ENCODE measurements at places on chromosomes 11 and 22. TPM values are rescaled to one million over a fixed set of nuclear protein-coding genes. Genes with fewer than 3 reads are reported as not detected.

Gene NLRP14
- not detected for total RNA-seq

Gene CD151
- 93.4 TPM for total RNA-seq

Gene OR10S1
- total RNA-seq: not detected

Gene GPHA2
- 0.97 TPM for total RNA-seq

Gene SCN4B
- total RNA-seq: 2.8 TPM

Gene MIOX
- 0.30 TPM for total RNA-seq

Gene APOL1
- total RNA-seq: not detected

Gene MUC15
- total RNA-seq: not detected

Gene ART1
- not detected for total RNA-seq

Gene FAT3
- 24.4 TPM for total RNA-seq

Gene HBE1
- not detected for total RNA-seq

Gene KDM4E
- total RNA-seq: not detected

DNA sequence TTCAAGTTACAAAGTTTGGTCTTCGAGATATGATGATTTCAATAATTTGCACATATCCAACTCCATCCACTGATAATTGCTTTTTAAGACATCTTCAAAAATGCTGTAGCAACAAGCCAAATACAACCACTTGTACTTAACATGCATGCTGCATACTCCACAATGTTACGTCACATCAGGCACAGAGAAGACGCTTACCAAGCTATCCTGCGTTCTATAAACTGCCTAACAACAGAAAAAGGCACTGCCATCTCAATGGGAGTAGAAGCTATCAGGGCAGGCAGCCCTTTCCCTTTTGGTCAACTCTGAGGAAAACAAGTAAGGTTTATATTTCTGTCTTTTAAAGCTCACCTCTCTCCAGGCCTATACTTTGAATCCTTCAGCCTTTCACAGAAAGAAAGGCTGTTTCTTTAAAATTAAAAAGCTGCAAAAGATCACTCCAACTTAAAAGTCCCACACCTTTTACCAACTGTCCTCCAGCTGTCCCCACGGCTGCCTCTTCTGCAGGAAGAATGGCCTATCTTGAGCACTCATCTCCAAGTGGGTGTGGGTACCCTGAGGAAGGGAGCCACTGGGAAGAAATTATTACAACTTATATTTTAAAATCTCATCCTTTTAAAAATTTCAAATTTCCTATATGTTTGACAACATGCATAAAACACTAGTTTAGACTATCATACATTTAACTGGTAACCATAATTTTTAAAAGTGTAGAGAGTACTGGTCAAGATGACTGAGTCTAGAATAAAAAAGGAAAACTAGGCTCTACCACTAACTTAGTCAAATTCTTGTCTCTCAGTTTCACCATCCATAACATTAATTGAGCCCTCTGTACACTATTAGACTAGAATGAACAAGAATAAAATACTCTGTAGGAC, 14.5 kb downstream of the PHF21A start:
- H3K4me1 ChIP-seq: peaks cover 8% of the 10 kb centered on the region
- H3K4me3 ChIP-seq: no peak overlapping the region
- no peak for DNase-seq
- H3K36me3 ChIP-seq: no peaks in the 10 kb centered on the region

- H3K4me1 ChIP-seq: no peaks in the 10 kb centered on the region
- no peaks in the 10 kb centered on the region for H3K36me3 ChIP-seq
- no peaks in the 10 kb centered on the region for H3K27me3 ChIP-seq
- H3K4me3 ChIP-seq: no peak overlapping the region
Measured at GRCh38 chr11:64874308-64875240, 3.8 kb downstream of the EHD1 start.

- no peaks in the 10 kb centered on the region for H3K36me3 ChIP-seq
- no peaks in the 10 kb centered on the region for H3K27me3 ChIP-seq
- H3K27ac ChIP-seq: no peak overlapping the region
- H3K4me1 ChIP-seq: peaks cover 10% of the 10 kb centered on the region
- no peak overlapping the region for H3K4me3 ChIP-seq
Measured at GRCh38 chr11:93122535-93123235, 75.1 kb downstream of the SLC36A4 start.

- no peaks in the 10 kb centered on the region for H3K27me3 ChIP-seq
- H3K4me1 ChIP-seq: no peaks in the 10 kb centered on the region
- DNase-seq: no peak
Measured at GRCh38 chr11:16787035-16787742, 48.7 kb downstream of the C11orf58 start.

DNA sequence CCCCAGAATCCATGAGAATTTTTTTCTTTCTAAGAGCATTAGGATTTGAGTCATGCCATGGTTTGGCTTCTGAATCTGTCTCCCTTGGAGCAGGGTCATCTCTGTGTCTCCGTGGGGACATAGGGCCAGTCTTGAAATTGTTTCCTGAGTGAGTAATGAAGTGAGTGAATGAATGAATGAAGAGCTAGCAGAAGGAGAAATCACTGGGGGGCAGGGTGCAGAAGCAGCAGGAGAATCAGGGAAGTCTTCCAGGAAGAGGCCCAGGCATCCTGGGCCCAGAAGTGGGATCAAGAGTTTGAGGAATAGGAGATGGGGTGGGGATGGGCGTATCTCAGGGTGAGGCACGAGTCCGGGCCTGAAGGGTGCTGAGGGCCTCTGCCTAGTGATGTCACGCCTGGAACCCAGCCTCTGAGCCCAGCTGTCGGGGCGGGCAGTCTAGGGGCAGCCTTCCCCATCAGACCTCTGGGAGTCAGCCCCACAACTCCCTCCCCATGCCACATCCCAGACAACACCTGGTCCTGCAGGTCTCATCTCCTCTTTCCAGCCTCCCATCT, 12.5 kb upstream of the MGAT3 start:
- no peak for DNase-seq
- no peaks in the 10 kb centered on the region for H3K27me3 ChIP-seq
- H3K27ac ChIP-seq: no peak overlapping the region
- H3K4me3 ChIP-seq: no peak overlapping the region

GRCh38 chr11:100752371-100753171, 65.5 kb downstream of the ARHGAP42 start:
- DNase-seq: no peak
- H3K27ac ChIP-seq: 0 out of 2 replicates have a peak overlapping the region, but pooled peaks have one; percentile 14
- no peaks in the 10 kb centered on the region for H3K36me3 ChIP-seq
- peaks cover 21% of the 10 kb centered on the region for H3K4me1 ChIP-seq
- H3K27me3 ChIP-seq: no peaks in the 10 kb centered on the region
- H3K4me3 ChIP-seq: no peak overlapping the region

- H3K27me3 ChIP-seq: no peaks in the 10 kb centered on the region
- no peaks in the 10 kb centered on the region for H3K4me1 ChIP-seq
- no peak for DNase-seq
- H3K27ac ChIP-seq: no peak overlapping the region
- no peaks in the 10 kb centered on the region for H3K36me3 ChIP-seq
Measured at GRCh38 chr11:17561526-17561925, 14.5 kb downstream of the OTOG start.

- no peak overlapping the region for H3K4me3 ChIP-seq
- no peaks in the 10 kb centered on the region for H3K27me3 ChIP-seq
- H3K36me3 ChIP-seq: no peaks in the 10 kb centered on the region
- no peaks in the 10 kb centered on the region for H3K4me1 ChIP-seq
- no peak for DNase-seq
Measured at GRCh38 chr11:57399221-57399620, 8.8 kb upstream of the PRG2 start.

DNA sequence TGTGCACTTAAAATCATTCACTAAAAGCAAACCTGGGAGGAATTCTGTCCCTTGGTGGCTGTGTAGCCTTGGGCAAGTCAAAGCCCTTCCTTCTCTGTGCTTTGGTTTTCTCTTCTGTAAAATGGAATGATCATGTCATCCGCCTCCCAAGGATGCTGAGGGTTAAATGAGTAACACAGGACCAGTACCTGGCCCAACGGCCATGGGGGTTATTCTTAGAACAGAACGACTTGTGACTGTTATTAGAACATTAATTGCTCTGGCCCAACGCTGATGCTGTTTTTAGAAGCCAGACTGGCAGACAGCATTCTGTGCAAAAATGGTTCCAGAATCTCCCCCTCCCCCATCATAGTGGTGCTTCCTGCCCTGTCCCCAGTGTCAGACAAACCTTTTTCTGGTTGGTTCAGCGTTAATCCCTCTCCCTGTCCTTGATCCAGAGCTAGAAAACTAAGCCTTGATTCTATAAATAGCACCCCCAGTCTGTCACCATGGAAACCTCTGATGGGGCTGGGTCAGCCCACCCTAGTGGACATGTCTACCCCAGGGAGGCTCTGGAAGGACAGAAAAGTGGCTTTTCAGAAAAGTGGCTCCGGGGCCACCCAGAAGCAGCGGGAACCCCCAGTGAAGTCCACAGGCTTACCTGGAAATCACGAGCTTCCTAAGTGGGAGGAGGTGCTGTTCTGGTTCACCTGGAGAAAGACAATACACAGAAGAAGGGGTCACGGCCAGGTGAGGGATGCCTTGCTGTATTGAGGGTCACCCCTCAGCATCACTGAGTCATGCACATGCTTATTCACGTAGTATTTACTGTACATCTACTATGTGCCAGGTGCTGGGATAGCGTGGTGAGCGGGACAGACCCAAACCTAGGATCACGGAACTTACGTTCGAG, 15.5 kb upstream of the TFIP11 start:
- no peak overlapping the region for H3K4me3 ChIP-seq
- no peaks in the 10 kb centered on the region for H3K27me3 ChIP-seq
- H3K27ac ChIP-seq: no peak overlapping the region
- no peaks in the 10 kb centered on the region for H3K4me1 ChIP-seq

- no peaks in the 10 kb centered on the region for H3K36me3 ChIP-seq
- H3K27me3 ChIP-seq: no peaks in the 10 kb centered on the region
- H3K27ac ChIP-seq: no peak overlapping the region
- no peak overlapping the region for H3K4me3 ChIP-seq
- H3K4me1 ChIP-seq: no peaks in the 10 kb centered on the region
Measured at GRCh38 chr22:48238966-48239365, 1476.5 kb downstream of the TBC1D22A start.

DNA sequence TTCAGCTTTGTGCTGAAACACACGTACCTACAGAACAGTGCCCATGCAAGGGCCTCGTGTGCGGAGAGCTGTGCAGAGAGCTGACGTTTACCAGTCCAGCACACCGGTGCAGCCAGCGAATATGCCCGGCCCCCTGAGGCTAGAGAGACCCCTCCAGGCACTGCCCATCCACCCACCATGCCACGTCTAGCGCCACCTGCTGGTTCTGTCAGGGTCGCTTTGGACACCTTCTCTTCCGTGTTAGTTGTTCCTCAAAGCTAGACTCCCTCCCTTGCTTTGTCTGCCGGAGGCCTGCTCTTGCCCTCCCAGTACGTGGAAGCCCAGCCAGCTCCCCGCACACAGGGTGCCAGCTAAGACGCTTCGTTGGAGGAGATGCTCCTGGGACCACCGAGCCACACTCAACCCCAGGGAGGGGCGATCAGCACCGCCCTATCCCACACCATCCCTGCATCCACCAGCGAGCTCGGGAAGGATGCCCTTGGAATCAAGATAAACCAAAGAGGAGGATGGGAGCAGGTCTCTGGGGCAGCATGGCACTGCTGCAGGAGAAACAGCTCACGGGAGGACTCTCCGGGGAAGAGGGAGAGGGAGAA, 43.4 kb downstream of the CPT1A start:
- H3K4me1 ChIP-seq: peaks cover 3% of the 10 kb centered on the region
- H3K36me3 ChIP-seq: no peaks in the 10 kb centered on the region
- H3K27ac ChIP-seq: no peak overlapping the region
- DNase-seq: peak; percentile 89
- no peak overlapping the region for H3K4me3 ChIP-seq

GRCh38 chr22:48104766-48105165, 1342.3 kb downstream of the TBC1D22A start:
- H3K36me3 ChIP-seq: no peaks in the 10 kb centered on the region
- H3K27me3 ChIP-seq: no peaks in the 10 kb centered on the region
- no peak overlapping the region for H3K4me3 ChIP-seq
- DNase-seq: no peak
- H3K4me1 ChIP-seq: no peaks in the 10 kb centered on the region

DNA sequence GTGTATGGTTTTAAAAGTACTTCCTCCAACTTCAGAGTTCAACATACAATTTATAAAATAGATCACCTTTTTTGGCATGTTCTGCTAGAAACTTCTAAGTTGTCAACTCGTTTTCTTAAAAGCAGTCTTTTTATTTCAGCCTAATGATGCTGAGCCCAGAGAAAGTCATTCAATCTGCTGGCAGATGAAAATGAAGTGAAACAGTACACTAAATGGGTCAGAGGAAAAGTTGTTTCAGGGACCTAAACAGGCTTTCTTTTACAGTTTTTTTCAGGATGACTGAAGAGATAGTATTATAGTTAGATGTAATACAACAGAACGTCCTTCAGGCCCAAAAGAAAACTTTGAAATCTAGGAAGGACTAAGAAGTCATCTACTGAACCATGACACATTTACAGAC, 842.7 kb upstream of the CCDC90B start:
- no peak overlapping the region for H3K4me3 ChIP-seq
- H3K4me1 ChIP-seq: no peaks in the 10 kb centered on the region
- H3K27me3 ChIP-seq: no peaks in the 10 kb centered on the region
- H3K27ac ChIP-seq: no peak overlapping the region
- H3K36me3 ChIP-seq: no peaks in the 10 kb centered on the region
- no peak for DNase-seq

GRCh38 chr11:12152321-12152720, 41.9 kb downstream of the MICAL2 start:
- DNase-seq: no peak
- no peaks in the 10 kb centered on the region for H3K27me3 ChIP-seq
- no peak overlapping the region for H3K27ac ChIP-seq

DNA sequence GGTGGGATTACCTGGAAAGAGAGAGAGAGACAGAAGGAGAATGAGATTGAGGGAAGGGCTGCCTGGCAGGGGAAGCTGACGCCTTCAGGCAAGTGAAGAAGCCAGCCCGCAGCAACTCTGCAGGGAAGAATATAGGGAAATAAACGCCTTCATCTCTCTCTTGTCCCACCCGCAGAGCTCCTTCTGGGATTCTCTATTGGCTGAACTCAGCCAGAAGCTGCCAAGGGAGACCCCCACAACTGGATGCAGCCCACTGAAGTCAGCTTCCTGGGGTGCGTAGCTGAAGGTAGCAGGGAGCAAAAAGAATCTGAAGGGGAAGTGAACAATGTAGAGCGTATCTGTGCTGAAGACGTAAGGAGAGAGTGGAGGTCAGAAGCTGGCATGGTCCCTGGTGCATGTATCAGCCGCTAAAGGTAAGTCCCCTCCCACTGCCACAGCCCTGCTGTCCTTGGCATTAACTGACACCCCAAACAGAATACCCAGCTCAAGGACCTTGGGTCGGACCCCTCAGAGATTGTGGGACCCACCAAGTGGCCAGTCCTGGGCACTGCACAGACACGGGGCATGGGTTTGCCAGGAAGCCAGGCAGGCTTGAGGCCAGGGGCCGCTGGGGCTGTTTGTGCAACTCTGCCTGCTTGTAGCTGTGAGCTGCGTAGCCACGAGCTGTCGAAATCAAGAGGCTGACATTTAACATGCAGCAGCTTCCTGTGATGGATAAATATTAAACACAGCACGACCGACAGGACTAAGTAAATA, 469.9 kb downstream of the MN1 start:
- H3K27ac ChIP-seq: no peak overlapping the region
- H3K4me3 ChIP-seq: no peak overlapping the region
- H3K36me3 ChIP-seq: no peaks in the 10 kb centered on the region
- DNase-seq: no peak
- peaks cover 8% of the 10 kb centered on the region for H3K4me1 ChIP-seq
